ENCODE measurements at places on chromosomes 5 and 9. TPM values are rescaled to one million over a fixed set of nuclear protein-coding genes. Genes with fewer than 3 reads are reported as not detected.

Gene LCN12
- 0.86 TPM for total RNA-seq

Gene PCDHGA1
- 0.35 TPM for total RNA-seq

Gene GABRA6
- total RNA-seq, result not detected

Gene PTGES
- total RNA-seq, result 96.6 TPM

Gene PCDHGB7
- total RNA-seq, result 1.2 TPM

Gene CD74
- not detected for total RNA-seq

Gene SLC27A6
- 0.16 TPM for total RNA-seq

Gene C9orf50
- not detected for total RNA-seq

Gene NDST1
- 68.9 TPM for total RNA-seq

Gene ITGA1
- total RNA-seq, result 5.3 TPM

Gene LIX1
- total RNA-seq, result not detected

Gene LRRC19
- total RNA-seq, result not detected

Gene TPPP
- total RNA-seq, result 0.17 TPM

Gene DBH
- total RNA-seq, result not detected

Gene TNFSF15
- total RNA-seq, result 0.39 TPM

Gene CTSV
- 1.9 TPM for total RNA-seq

Gene ACSL6
- not detected for total RNA-seq

Gene NIPAL4
- 0.96 TPM for total RNA-seq

All from MCF 10A (cell line).